ENCODE measurements at places on chromosomes 5 and 9.

DNA sequence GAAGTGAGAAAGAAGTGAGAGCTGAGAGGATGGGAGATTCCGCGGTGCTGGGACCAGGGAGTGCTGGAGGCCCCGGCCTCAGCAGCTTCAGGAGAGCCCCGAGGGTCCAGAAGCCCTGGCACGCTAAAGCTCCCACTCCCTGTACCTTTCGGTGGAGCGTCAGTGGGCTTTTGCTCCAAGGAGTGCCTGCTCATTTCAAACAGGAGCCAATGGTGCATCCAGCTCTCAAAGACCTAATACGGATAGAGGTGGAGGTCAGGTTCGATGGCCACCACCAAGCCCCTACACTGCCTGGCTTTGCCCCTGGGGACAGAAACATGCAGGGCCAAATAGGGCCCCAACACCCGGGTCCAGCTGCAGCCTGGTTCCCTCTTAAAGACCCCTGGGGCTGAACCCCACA is 8.2 kb downstream of the CD74 start:
- no peaks in the 10 kb centered on the region for H3K27me3 ChIP-seq
- peaks cover 9% of the 10 kb centered on the region for H3K4me1 ChIP-seq
- H3K27ac ChIP-seq, result no peak overlapping the region
- no peak overlapping the region for H3K4me3 ChIP-seq
- peaks cover 16% of the 10 kb centered on the region for H3K36me3 ChIP-seq

- H3K4me3 ChIP-seq, result no peak overlapping the region
- no peak for DNase-seq
- H3K36me3 ChIP-seq, result no peaks in the 10 kb centered on the region
- H3K4me1 ChIP-seq, result peaks cover 27% of the 10 kb centered on the region
- peaks cover 28% of the 10 kb centered on the region for H3K27me3 ChIP-seq
- H3K27ac ChIP-seq, result no peak overlapping the region
Observed at GRCh38 chr9:89594811-89595550, 9.8 kb upstream of the GADD45G start.

DNA sequence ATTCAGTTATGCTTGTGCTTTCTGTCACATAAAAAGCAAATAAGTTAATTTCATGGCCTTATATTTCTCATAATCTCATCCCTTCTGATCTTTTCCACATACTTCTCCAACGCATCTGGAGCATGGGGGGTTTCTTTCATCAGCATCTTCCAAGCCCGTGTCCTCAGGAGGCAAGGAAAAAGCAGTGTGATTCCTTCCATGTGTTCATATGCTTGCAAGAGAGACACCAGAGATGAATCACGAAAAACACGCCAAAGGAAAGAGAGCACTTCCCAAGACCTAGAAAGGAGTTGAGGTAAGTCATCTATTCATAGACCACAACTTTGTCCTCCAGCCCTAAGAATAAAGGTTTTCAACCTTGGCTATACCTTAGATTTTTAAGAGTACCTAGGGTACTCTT is 26.0 kb upstream of the SVEP1 start:
- no peak overlapping the region for H3K4me3 ChIP-seq
- H3K4me1 ChIP-seq, result no peaks in the 10 kb centered on the region
- H3K27ac ChIP-seq, result no peak overlapping the region
- H3K27me3 ChIP-seq, result peaks cover 2% of the 10 kb centered on the region
- no peaks in the 10 kb centered on the region for H3K36me3 ChIP-seq

GRCh38 chr9:101486693-101487442 is 46.8 kb upstream of the RNF20 start:
- H3K27me3 ChIP-seq, result peaks cover 4% of the 10 kb centered on the region
- H3K27ac ChIP-seq, result no peak overlapping the region
- H3K36me3 ChIP-seq, result peaks cover 5% of the 10 kb centered on the region
- DNase-seq, result peak; percentile 72
- H3K4me1 ChIP-seq, result peaks cover 20% of the 10 kb centered on the region

DNA sequence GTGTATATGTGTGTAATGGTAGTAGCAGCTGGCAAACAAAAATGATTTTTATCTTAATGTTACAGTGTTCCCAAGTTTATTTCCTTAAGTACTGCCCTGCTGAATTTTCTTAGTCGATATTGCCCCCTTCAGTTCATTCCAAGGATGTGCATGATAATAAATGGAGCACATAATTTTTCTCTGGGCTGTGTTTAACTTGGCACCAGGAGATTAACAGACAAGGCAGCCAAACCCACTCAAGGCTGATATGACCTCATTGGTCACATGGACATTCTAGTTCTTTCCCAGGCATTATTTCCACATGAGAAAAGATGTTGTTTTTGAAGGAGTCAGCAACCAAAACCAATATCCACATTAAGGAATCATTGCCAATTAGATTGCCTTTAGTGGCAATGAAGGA is 61.8 kb downstream of the COX7C start:
- no peaks in the 10 kb centered on the region for H3K4me1 ChIP-seq
- H3K27ac ChIP-seq, result no peak overlapping the region

DNA sequence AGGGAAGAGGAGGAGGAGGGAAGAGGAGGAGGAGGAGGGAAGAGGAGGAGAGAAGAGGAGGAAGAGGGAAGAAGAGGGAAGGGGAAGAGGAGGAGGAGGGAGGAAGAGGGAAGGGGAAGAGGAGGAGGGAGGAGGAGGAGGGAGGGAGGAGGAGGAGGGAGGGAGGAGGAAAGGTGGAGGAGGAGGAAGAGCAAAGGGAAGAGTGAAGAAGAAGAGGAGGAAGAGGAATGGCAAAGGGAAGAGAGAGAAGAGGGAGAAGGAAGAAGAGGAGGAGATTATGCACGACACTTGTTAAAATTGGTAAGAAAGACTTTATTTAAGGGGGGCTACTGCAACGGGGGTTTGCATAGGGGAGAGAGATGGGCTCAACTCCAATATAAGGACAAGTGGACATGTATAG is 221.2 kb downstream of the SLIT3 start:
- peaks cover 3% of the 10 kb centered on the region for H3K27me3 ChIP-seq
- no peak for DNase-seq
- peak overlapping the region; percentile 97 for H3K27ac ChIP-seq
- H3K4me1 ChIP-seq, result peaks cover 84% of the 10 kb centered on the region

DNA sequence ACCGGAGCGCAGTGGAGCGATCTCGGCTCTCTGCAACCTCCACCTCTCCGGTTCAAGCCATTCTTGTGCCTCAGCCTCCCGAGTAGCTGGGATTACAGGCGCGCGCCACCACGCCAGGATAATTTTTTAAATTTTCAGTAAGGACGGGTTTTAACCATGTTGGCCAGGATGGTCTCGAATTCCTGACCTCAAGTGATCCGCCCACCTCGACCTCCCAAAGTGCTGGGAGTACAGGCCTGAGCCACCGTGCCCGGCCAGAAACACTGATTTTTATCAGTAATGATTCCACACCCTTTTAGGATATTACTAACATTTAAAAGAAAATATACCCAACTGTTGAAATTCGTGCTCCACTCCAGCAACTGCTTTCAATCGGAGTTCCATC is 464 bp upstream of the FAM151B start:
- DNase-seq, result no peak
- H3K36me3 ChIP-seq, result peaks cover 37% of the 10 kb centered on the region
- H3K4me3 ChIP-seq, result peak overlapping the region; percentile 91
- H3K27ac ChIP-seq, result no peak overlapping the region
- peaks cover 33% of the 10 kb centered on the region for H3K4me1 ChIP-seq

- H3K27ac ChIP-seq, result peak overlapping the region; percentile 98
- H3K4me3 ChIP-seq, result peak overlapping the region; percentile 91
- H3K4me1 ChIP-seq, result peaks cover 92% of the 10 kb centered on the region
- H3K27me3 ChIP-seq, result peaks cover 2% of the 10 kb centered on the region
Observed at GRCh38 chr5:81852291-81853029, 101.6 kb upstream of the SSBP2 start.

GRCh38 chr9:72579190-72579589 is 57.8 kb downstream of the TMC1 start:
- H3K36me3 ChIP-seq, result peaks cover 4% of the 10 kb centered on the region
- H3K4me1 ChIP-seq, result peaks cover 20% of the 10 kb centered on the region

DNA sequence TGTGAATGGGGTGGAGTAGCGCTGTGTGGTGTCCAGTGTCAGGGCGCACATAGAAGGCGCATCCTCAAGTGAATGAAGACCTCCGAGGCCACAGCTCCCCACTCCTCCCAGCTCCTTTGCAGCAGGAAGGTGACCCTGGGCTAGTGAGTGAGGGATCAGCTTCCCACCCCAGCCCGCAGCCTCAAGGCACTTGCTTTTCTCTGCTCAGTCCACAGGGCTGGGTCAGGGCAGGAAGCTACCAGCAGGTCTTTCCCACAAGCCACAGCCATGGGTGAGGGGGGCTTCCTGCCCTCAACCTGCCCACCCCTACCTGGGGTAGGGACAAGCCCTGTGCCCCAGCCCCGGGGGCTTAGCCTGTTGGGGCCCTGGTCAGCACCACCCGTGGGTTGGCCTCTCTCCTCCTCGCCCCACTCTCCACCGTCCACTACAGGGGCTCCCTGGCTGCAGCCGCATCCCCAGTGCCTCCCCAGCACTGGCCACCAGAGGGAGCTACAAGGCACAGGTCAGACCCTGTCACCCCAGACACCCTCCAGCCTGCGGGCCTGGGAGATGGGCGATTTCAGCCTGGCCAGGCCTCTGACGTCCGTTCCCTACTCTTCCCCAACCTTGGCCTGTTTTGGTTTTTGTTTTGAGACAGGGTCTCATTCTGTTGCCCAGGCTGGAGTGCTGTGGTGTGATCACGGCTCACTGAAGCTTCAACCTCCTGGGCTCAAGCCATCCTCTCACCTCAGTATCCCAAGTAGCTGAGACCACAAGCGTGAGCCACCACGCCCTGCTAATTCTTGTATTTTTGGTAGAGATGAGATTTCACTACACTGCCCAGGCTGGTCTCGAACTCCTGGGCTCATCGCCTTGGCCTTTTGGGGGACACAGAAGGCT is 1.3 kb upstream of the ABCA2 start:
- H3K4me1 ChIP-seq, result peaks cover 5% of the 10 kb centered on the region
- no peak overlapping the region for H3K27ac ChIP-seq
- peak overlapping the region; percentile 72 for H3K4me3 ChIP-seq
- H3K27me3 ChIP-seq, result peaks cover 4% of the 10 kb centered on the region
- H3K36me3 ChIP-seq, result no peaks in the 10 kb centered on the region
- peak; percentile 91 for DNase-seq

DNA sequence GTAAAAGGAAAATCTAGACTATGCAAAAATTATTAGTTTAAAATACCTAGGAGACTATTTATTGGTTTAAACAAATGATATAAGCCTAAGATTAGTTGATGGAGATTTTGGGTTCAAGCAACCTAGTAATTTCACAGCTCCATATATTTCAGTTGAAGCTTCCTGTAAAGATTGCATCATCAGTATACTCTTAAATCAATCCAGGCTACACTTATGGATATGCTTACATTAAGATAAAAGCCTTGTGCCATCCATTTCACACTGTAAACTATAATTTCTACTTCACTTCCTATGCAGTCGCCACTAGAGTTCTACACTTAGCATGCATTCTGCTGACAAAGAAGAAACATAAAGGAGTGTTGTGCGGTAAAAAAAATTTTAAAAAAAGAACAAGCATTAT is 7.3 kb upstream of the LIX1 start:
- peaks cover 12% of the 10 kb centered on the region for H3K4me1 ChIP-seq
- no peak for DNase-seq
- H3K4me3 ChIP-seq, result no peak overlapping the region
- no peak overlapping the region for H3K27ac ChIP-seq
- peaks cover 4% of the 10 kb centered on the region for H3K27me3 ChIP-seq

DNA sequence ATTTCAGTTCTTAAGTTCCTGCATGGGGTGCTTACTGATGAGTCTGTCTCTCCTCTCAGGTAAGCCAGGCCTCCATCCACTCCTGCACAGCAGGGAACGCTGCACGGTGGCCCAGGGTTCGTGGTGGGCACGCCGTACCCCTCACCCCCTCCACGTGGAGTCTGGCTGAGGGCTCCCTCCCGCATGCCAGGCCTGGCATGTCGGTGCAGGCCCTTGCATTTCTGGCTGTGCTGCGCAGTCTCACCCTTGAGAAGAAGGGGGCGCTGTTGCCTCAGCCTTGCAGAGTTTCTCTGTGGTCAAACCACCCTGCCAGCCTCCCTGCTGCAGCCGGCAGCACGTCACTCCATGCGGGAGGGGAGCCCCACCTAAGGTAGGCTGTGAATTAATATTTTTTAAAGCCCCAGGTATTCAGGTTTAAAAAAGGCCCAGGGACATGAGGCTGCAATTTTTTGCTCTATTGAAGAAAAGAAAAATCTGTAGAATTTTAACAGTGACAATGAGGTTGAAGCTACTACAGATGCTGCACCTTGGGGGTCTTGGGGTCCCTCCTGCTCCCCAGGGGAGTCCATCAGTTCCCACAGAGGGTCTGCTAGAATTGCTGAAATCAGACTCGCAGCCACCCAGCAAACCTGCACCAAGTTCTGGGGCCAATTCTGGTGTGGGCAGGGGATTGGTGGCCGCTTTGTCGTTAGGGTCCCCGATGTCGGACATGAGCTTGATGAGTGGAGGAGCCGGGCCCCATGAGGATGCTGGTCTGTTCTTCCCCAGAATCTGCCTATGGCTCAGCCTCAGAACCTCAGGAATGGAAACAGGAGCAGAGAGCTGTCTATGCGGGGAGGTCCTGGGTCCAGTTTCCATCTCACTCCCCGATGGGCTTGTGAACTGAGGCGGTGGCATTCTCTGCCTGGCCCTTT is 52.6 kb downstream of the TENT4A start:
- peaks cover 3% of the 10 kb centered on the region for H3K27me3 ChIP-seq
- peak; percentile 87 for DNase-seq
- H3K27ac ChIP-seq, result no peak overlapping the region
- H3K36me3 ChIP-seq, result peaks cover 5% of the 10 kb centered on the region

GRCh38 chr9:26129217-26129616 is 451.0 kb upstream of the TUSC1 start:
- no peak overlapping the region for H3K27ac ChIP-seq
- DNase-seq, result no peak
- no peaks in the 10 kb centered on the region for H3K4me1 ChIP-seq

DNA sequence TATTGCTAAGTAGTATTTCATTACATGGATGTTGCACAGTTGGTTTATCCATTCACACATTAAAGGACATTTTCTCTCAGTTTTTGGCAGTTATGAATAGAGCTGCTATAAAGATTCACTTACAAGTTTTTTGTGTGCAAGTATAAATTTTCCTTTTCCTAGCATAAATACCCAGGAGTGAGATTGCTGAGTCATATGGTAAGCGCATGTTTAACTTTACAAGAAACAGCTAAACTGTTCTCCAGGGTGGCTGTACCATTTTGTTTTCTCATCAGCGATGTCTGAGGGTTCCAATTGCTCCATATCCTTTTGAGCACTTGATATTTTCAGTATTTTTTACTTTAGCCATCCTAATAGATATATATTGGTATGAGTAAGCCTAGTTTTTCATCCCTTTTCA is 16.4 kb upstream of the ABCA1 start:
- no peak for DNase-seq
- peaks cover 10% of the 10 kb centered on the region for H3K4me1 ChIP-seq
- no peaks in the 10 kb centered on the region for H3K36me3 ChIP-seq
- peaks cover 3% of the 10 kb centered on the region for H3K27me3 ChIP-seq

DNA sequence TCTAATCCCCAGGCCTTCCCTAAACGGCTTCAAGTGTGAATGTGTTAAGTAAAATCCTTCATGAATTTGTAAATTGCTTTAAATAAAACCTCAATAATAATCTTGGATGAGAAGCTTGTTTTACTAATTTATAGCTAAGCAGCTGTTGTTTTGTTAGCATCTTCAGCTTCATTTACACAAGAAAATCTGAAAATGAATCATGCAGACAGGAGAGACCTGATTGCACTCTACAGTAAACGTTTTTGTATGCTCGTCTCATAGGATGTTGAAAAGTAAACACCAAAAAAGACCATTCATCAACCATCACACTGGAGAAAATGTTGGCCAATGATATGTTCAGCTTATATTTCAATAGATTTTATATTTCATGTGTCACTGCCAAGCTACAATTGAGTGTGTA is 40.4 kb upstream of the MAP3K1 start:
- no peak for DNase-seq
- no peak overlapping the region for H3K27ac ChIP-seq
- no peaks in the 10 kb centered on the region for H3K27me3 ChIP-seq
- no peak overlapping the region for H3K4me3 ChIP-seq
- H3K4me1 ChIP-seq, result no peaks in the 10 kb centered on the region

All from nephron progenitor cell (in vitro differentiated cells).